ENCODE measurements at places on chromosomes 7 and 10.

- DNase-seq: no peak
Observed at GRCh38 chr10:58868736-58869435, 307.6 kb upstream of the PHYHIPL start.

DNA sequence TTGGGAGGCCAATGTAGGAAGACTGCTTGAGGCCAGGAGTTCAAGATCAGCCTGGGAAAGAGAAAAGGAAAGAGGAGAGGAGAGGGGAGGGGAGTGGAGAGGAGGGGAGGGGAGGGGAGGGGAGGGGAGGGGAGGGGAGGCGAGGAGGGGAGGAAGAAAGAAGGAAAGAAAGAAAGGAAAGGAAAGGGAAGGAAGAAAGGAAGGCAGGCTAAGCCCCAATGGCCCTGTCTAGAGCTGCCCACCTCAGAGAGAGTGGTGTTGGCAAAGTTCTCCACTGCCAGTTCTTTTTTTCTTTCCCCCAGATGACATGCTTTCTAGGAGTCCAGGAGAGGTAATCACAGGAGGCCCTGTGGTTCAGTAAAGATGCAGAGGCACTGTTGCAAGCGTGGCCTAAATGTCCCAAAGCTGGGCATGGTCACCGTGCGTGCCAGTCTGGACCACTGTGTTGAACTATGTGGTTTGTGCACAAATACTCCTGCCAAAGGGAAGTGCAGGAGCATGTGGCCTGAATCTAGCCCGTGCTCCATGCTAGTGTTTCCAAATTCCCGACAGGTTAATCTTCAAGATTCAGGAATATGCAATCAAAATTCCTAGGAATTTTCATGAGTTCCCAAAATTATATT lies 39.7 kb downstream of the ODAD2 start:
- DNase-seq: no peak

DNA sequence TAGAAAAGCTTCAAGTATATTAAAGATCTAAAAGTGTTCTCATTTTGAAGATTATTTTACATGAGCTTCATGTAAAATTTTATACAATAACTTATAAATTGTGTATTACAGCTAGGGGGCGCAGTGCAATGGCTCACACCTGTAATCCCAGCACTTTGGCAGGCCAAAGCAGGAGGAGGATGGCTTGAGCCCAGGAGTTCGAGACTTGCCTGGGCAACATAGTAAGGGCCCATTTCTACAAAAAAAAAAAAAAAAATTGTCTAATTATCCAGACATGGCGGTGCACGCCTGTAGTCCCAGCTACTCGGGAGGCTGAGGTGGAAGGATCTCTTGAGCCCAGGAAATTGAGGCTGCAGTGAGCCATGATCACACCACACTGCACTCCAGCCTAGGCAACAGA lies 16.6 kb downstream of the ACBD5 start:
- DNase-seq: peak; percentile 24

DNA sequence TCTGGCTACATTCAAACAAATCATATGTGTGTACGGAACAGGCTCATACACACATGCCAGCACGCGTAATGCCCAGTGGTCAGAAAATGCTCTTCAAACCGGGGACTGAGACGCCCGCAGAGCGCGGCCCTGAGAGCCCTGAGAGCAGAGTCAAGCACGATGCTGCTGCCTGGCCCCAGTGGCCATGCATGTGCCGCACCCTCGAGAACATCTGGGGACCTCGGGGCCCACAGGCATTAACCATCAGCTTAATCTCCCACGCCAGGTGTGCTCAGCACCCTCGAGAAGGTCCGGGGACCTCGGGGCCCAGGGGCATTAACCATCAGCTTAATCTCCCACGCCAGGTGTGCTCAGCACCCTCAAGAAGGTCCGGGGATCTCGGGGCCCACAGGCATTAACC lies 163.1 kb downstream of the PTPRN2 start:
- DNase-seq: no peak

DNA sequence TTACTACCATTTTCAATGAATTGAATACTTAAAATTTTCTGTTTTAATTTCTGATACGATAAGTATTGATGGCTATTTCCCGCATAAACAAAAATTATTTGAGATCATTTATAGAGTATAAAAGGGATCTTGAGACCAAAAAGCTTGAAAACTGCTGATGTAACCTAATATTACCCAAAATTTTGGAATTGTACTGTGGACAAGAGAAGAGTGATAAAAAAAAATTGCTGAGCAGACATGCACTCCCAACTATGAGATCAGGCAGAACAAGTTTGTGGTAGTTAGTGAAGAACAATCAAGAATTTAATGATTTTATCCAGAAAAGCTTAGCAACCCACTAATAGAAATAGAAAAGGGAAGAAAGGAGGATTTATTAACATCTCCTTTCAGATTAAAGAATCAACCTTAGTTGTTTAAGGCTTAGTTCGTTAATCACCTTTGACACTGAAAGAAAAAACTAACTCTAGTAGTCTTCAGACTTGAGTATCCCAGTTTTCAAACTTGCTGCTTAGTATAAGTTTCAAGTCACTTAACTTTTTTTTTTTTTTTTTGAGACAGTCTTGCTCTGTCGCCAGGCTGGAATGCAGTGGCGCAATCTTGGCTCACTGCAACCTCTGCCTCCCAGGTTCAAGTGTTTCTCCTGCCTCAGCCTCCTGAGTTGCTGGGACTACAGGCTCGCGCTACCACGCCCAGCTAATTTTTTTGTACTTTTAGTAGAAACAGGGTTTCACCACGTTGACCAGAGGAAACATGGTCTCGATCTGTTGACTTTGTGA lies 50.6 kb upstream of the ZC3HAV1 start:
- DNase-seq: no peak

DNA sequence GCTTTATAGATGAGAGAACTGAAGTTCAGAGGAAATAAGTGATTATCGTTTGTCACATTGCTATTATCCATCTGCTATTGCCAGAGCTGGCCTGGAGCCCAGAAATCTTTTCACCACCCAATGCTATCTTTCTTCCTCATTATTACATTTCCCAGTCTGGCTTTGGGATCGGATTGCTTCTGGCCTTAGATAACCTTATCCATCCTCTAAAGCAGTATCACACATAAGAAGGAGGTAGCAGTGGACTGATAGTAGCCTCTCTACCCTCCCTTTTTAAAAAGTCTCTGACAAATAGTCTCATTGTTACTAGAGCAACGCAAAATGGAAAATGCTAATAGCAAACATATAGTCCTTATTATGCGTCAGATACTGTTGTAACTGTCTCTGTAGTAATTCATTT lies 1.3 kb upstream of the CLDN12 start:
- no peak for DNase-seq

GRCh38 chr7:155223503-155223902 lies 74.2 kb upstream of the INSIG1 start:
- DNase-seq: no peak
